ENCODE measurements at places on chromosomes 2 and 18.

GRCh38 chr2:176562359-176563078 lies 293.3 kb downstream of the MTX2 start:
- no peak for DNase-seq

DNA sequence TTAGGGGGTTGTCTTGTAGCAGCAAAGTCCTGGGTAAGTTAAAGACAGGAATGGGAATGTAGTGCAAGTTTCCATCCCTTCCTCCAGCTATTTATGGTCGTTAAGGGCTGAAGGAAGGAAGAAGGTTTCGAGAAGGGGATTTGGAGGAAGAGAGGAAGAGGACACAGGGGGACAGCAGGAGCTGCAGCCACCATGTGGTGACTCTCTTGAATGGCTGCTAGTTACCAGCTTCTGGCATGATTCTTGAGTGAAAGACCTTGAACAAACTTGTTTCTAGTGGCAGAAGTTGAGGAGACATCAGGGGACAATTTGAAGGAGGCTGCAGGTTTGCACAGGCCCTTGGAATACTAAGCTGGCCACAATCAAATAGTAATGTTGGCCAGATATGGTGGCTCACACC lies 116.6 kb downstream of the MTX2 start:
- no peak for DNase-seq

DNA sequence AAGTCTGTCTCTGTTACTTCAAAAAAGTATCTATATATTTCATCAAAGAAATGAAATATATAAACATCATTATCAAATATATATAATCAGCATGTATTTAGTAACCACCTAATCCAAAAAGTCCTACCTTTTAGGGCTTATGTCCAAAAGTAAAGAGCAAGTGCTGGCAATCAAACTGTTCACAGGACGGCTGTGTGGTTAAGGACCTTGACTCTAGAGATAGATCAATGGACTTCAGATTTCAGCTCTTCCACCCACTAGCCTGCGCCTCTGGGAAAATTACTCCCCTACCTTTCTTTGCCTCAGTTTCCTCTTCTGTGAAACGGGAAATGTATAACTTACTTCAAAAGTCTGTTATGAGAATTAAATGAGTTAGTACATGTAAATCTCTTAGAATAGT lies 29.4 kb downstream of the SATB2 start:
- no peak for DNase-seq

- DNase-seq: no peak
These were observed 1.3 kb downstream of the DUSP2 start for GRCh38 chr2:96143848-96144480.

DNA sequence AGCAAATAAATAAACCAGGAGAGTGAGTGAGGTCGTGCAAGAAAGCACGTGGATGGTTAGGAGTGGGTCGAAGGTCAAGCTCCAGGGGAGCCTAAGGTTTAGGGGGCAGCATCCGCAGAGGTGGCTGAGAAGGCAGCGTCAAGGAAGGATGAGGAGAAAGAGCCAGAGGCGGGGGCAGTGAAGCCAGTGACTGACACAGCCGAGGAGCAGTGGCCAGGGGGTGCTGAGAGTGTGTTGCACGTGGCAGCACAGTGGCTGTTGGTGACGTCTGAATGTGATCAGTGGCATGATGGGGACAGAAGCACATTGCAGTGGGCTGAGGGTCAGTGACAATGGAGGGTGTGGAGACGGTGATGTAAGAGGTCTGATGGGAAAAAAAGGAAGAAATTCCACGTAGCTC lies 13.7 kb upstream of the FHL2 start:
- no peak for DNase-seq

DNA sequence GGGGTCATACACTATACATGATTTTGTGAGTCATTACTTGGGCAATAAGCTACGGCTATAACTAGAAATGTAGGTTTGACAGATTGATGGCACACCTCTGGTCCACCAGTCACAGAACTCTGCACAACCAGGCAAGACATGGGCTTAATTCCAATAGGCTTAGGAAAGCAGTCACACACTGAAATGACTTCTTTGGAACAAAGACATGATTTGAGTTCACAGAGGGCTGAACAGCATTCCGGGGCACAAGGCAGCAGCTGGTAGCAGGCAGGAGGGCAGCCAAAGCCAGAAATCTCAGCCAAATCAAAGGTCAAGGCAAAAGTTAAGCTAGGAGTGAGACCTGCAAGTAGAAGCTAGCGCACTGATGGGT lies 27.4 kb downstream of the FABP1 start:
- DNase-seq: no peak

DNA sequence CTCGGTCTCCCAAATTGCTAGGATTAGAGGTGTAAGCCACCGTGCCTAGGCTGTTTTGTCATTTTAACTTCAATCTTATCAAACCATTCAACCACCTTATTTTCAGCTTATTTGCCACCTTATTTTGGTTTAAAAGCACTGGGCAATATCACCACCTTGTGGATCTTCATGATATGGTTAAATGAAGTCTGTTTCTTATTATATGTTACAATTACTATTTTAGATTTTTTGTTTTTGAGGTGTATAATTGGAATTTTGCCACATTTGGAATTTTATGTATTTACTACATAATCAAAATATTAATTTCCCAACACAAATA lies 43.8 kb upstream of the SCN9A start:
- DNase-seq: no peak

DNA sequence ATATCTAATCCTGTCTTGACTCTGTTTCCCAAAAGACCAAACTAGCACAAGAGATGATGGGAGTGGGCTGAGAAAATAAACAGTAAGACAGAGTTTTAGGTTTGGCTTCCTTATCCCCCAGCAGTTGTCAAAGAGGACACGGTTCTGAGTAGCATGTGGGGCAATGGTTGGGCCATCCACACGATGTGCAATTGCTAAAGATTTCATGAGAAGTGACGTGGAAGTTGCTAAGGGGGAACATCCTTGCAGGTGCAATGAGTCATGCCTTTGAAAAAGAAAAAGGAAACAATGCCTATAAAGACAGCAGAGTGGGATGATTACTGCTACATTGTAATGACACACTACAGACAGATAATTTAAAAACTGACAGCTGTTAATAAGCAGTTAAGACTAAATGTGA lies 1395.8 kb downstream of the LRP1B start:
- DNase-seq: no peak

DNA sequence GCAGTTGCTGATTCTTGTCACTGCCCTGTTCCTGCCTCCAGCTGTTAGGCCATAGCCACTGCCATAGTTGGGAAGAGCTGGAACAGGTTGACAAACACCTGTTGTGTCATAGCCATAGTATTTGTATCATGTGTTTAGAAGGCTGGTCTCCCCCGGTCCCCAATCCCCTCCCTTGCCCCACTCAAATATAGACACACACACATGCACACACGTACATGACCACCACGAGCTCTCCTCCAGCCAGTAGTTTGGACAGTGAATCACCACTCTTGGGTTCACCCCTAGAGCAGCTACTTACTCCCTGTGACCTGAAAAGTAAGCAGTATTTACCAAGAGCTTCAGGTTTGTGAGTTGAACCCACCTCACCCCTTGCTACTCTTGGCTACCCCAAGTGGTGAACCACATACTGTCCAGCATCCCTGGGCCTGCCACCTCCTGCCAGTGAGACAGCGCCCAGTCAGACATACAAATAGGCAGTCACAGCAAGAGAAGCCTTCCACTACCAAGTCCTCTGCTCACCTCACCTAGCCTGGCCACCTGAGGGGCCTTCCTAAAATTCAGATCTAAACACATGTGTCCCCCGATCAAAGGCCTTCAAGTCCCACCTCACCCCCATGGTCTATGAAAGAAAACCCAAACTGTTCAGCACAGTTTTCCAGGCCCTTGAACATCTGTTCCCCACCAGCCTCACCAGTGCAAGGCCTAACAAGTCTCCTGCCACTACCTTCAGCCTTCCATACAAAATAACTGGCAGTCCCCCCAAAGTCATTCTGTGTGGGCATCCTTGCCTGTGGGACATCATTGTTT lies 7.1 kb downstream of the PCBP1 start:
- DNase-seq: no peak

- DNase-seq: no peak
These were observed 39.4 kb downstream of the ARID5A start for GRCh38 chr2:96575785-96576456.

GRCh38 chr18:42778024-42778423 lies 337.5 kb downstream of the RIT2 start:
- no peak for DNase-seq

DNA sequence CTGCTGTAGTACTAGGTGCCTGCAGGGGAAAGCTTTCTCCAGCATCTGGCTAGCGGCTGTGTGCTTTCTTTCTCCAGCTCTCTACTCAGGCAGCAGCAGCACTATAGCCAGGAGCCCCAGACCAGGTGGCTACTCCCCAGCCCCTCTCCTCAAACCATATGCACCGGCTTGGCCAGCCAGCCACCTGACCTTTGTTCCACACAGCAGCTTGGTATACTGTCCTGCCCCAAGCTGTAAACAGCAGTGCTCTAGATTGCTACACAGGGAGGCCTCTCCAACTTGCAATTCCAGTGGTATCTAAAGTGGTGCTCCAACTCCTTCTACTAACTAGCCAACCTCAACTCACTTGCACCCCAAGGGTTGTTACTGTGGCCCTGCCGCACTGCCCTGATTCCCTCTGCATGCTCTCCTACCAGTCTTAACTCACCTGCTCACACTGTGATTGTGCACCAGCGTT lies 19.6 kb downstream of the LDAH start:
- DNase-seq: no peak

GRCh38 chr2:121359716-121360565 lies 74.9 kb upstream of the TFCP2L1 start:
- DNase-seq: no peak

GRCh38 chr18:62369129-62369644 lies 44.1 kb downstream of the TNFRSF11A start:
- DNase-seq: no peak

GRCh38 chr2:49192036-49192435 lies 37.7 kb upstream of the FSHR start:
- no peak for DNase-seq

GRCh38 chr18:22641958-22642357 lies 224.2 kb upstream of the CTAGE1 start:
- no peak for DNase-seq
